Effector CD8-positive, alpha-beta T cell (primary cell): ENCODE measurements at places on chromosomes 5 and 9.

DNA sequence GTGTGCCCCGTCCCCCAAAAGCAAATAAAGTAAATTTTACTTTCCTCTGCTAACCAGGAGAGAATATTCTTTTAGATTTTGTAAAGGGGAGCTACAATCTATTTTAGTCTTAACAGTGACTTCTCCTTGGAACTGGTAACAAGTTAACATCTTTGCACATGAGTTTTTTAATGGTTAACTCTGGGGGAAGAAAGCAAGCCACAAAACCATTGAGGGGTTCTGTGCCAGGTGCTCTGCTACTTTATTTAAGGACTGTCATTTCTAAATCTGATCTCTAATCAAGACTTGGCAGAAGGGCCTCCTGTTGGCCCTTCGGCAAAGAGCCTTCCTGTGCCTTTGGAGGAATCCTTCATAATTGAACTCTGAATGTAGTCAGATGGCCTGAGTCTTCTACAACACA is 153.4 kb downstream of the SLC12A2 start:
- no peak for DNase-seq

DNA sequence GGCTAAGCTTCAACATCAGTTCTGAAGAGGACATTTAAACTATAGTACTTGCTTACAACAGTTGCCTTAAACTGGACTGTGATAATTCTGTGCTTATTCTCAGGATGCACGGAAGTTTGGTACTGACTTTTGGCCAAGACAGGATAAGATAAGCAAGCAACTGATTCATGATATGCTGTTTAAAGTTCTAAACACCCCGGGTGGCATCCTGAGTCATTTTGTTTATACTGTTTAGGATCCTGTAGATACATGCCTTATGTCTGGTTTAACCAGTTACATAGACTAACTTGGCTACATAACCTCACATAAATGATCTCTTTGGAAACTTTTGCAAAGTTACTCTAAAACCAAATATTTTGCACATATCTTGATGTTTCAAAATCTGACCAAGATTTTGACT is 95.9 kb downstream of the CDH9 start:
- DNase-seq, result no peak

GRCh38 chr5:91401175-91401574 is 18.1 kb upstream of the ARRDC3 start:
- no peak for DNase-seq

DNA sequence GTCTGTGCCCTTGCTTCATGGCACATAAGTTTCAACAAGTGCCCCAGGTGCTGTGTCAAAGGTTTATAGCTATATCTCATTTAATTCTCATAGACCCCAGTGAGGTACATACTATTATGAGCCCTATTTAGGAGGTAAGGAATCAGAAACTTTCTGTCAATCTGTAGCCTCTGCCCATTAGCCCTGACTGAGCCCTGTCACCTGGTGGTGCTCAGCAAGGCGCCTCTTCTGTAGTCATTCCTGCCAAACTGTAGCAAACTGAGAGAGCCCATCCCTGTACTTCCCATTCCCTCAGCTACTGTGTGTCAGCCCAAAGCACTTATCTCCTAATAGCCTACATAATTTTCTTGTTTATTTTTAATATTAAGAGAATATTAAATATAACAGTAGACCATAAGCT is 46.5 kb upstream of the FOXI1 start:
- DNase-seq, result no peak
